Activated T-cell treated with anti-CD3 and anti-CD28 coated beads, Interleukin-2, amount 50 U/mL, for 72 hours (primary cell): ENCODE measurements at places on chromosomes 3 and 15. TPM values are rescaled to one million over a fixed set of nuclear protein-coding genes. Genes with fewer than 3 reads are reported as not detected.

DNA sequence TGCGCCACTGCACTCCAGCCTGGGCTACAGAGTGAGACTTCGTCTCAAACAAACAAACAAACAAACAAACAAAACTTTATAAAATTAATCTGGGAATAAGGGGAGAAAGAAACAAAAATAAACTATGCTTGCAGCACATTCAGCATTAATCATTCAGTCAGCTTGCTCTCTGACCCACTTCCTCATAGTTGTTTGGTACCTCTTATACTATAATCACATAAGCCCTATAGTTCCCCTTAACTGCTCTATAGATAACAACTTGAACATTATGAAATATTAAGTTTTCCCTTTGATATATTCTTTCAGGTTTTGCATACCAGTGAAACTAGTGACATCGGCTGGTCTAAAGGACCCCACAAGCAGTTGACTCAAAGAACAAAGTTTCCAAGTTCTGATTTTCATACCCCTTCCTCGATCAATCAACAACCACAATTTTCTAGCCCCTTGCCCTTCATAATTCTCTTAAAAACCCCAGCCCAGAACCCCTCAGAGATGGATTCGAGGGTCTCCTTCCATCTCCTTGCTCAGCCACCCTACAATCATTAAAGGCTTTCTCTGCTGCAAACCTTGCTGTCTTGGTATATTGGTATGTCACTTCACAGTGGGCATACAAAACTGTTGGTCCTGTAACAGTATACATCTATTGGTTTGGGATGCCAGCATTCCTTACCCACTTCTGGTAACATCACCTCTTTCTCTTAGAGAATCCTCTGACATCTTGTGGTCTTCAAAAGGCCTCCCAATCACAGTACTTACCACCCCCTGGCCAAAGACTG is 26.4 kb downstream of the BCL2L10 start:
- H3K4me1 ChIP-seq, result peaks cover 18% of the 10 kb centered on the region
- H3K27me3 ChIP-seq, result no peaks in the 10 kb centered on the region
- H3K4me3 ChIP-seq, result no peak overlapping the region
- H3K27ac ChIP-seq, result no peak overlapping the region
- peaks cover 11% of the 10 kb centered on the region for H3K36me3 ChIP-seq
- DNase-seq, result no peak

GRCh38 chr3:85592256-85592655 is 633.5 kb downstream of the CADM2 start:
- no peaks in the 10 kb centered on the region for H3K4me1 ChIP-seq
- no peak overlapping the region for H3K27ac ChIP-seq
- no peak overlapping the region for H3K4me3 ChIP-seq
- H3K36me3 ChIP-seq, result no peaks in the 10 kb centered on the region

DNA sequence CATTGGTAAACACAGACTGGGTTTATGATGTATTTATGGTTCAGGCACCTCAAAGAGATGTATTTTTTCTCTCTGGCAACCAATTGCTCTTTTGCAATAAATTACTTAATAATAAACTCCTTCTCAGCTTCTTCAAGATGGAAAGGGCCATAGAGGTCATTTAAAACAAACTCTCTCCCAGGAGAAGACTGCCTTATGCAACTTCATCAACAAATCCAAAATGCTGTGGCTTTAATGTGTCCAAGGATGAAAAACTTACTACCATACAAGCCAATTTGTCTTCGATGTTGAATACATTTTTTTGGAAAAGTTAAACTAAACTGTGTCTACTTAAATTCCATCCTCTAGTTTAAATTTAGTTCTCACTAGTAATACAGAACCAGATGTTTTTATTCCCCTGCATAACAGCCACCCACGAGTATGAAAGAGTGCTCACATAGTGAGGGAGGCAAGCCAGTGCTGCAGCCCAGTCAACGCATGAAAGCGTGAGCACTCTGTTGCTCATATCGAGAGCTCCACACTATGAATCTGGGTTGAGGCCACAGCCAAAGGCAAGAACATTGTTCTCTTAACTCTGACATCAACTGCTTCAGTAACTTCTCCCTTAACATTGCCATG is 761.3 kb upstream of the GRM7 start:
- H3K4me1 ChIP-seq, result no peaks in the 10 kb centered on the region
- H3K36me3 ChIP-seq, result no peaks in the 10 kb centered on the region
- H3K27ac ChIP-seq, result no peak overlapping the region

- H3K36me3 ChIP-seq, result no peaks in the 10 kb centered on the region
- H3K27me3 ChIP-seq, result no peaks in the 10 kb centered on the region
- DNase-seq, result no peak
- no peak overlapping the region for H3K4me3 ChIP-seq
Measured at GRCh38 chr3:71813704-71814103, 28.8 kb upstream of the PROK2 start.

DNA sequence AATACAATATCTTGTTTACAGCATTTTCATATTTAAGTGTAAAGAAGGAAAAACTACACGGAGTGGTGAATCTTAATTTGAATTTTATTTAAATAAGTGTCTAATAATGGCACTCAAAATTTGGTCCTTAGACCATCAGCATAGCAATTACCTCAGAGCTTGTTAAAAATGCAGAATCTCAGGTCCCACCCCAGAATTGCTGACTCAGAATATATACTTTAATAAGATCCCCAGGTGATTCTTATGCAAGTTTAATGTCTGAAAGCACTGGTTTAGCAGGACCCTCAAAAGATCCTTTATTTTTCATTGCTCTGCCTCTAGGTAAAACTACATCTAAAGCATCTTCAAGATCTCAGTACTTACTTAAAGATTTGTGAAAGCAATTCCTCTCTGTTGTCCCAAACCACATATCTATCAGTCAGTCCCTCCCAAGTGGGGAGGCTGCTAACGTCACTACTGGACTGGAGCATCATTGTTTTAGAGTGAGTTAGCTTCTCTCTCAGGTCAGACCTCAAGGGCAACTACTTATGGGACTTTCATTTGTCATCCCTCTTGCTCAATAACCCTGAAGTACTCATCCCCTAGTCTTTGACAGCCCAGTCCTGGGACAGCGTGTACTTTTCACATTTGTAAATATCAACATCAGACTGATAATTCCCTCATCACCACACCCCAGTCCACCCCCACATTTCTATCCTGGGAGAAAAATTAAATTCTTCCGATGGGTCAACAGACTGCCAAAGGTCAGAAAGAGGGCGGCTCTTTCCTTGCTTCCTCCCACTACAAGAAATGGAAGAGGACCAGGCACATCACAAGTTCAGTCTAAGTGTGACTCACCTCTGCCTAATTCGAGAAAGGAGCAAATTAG is 76.7 kb downstream of the CBLB start:
- peak overlapping the region; percentile 41 for H3K4me3 ChIP-seq
- no peak for DNase-seq
- H3K4me1 ChIP-seq, result peaks cover 75% of the 10 kb centered on the region
- no peaks in the 10 kb centered on the region for H3K27me3 ChIP-seq
- H3K27ac ChIP-seq, result peak overlapping the region; percentile 77
- peaks cover 39% of the 10 kb centered on the region for H3K36me3 ChIP-seq

The FBLN2 gene
- total RNA-seq, result 0.49 TPM

DNA sequence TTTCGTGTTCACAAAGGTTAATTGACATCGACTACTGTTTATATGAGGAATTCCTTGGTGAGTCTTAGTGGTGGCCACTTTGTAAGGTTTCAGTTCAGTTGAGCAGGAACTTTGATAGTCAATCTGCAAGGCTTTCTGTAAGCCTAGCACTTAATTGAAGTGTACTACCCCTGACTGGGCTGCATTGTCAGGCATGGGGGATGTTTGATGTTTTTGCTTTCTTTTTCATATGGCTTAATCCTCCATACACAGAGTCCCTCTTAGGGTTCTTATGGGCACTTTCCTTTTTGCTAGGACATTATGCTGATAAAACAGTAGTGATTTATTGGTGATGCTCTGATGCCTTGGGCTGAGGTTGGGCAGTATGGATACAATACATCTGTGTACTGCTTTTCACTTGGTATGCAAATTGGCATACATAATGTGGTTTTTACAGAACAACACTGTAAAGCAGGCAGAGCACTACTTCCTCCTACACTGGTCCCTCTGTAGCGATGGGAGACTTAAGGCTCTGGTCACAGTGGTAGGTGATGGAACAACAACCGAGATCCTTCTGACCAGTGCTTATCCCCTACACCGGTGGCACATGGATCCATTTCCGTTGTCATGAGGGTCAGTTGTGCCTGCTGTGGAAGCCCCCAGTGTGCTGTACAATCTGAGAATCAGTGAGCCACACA is 261.0 kb downstream of the MFSD1 start:
- no peak for DNase-seq
- H3K4me1 ChIP-seq, result no peaks in the 10 kb centered on the region
- no peaks in the 10 kb centered on the region for H3K27me3 ChIP-seq
- peaks cover 1% of the 10 kb centered on the region for H3K36me3 ChIP-seq
- no peak overlapping the region for H3K4me3 ChIP-seq

The SNX22 gene
- total RNA-seq, result 0.74 TPM

The CACNA1D gene
- 1.9 TPM for total RNA-seq

GRCh38 chr3:187963677-187964385 is 190.1 kb upstream of the LPP start:
- peaks cover 17% of the 10 kb centered on the region for H3K27me3 ChIP-seq
- H3K4me3 ChIP-seq, result no peak overlapping the region
- no peaks in the 10 kb centered on the region for H3K36me3 ChIP-seq
- no peak overlapping the region for H3K27ac ChIP-seq
- no peak for DNase-seq

- DNase-seq, result no peak
- no peaks in the 10 kb centered on the region for H3K36me3 ChIP-seq
- no peak overlapping the region for H3K4me3 ChIP-seq
- no peaks in the 10 kb centered on the region for H3K27me3 ChIP-seq
- no peak overlapping the region for H3K27ac ChIP-seq
Measured at GRCh38 chr3:60146121-60146520, 1096.3 kb upstream of the CFAP20DC start.

- no peak overlapping the region for H3K4me3 ChIP-seq
- H3K27ac ChIP-seq, result no peak overlapping the region
- no peaks in the 10 kb centered on the region for H3K4me1 ChIP-seq
- DNase-seq, result no peak
Measured at GRCh38 chr3:135197246-135197645, 402.2 kb downstream of the EPHB1 start.

GRCh38 chr3:166123088-166123487 is 285.9 kb upstream of the BCHE start:
- no peak overlapping the region for H3K4me3 ChIP-seq
- no peaks in the 10 kb centered on the region for H3K27me3 ChIP-seq
- H3K36me3 ChIP-seq, result no peaks in the 10 kb centered on the region
- H3K4me1 ChIP-seq, result no peaks in the 10 kb centered on the region

The TM4SF18 gene
- not detected for total RNA-seq

GRCh38 chr15:90126022-90126421 is 23.8 kb upstream of the IDH2 start:
- H3K4me3 ChIP-seq, result no peak overlapping the region
- no peak for DNase-seq
- H3K27me3 ChIP-seq, result no peaks in the 10 kb centered on the region
- H3K36me3 ChIP-seq, result no peaks in the 10 kb centered on the region
- H3K27ac ChIP-seq, result no peak overlapping the region
- no peaks in the 10 kb centered on the region for H3K4me1 ChIP-seq

DNA sequence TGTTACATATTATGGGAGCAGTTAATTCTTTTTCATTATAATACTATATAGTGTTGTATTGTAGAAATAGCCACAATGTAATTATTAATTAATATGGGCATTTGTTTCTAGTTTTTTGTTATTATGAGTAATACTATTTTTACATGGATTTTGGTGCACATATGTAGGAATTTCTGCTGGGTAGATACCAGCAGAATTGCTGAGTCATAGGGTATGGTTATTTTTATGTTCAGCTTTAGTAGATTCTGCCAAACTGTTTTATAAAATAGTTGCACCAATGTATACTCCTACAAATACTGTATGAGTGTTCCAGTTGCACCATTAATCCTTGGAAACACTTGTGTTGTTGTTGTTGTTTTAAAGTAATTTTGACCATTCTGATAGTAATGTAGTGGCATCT is 91.5 kb downstream of the SH3GL3 start:
- no peaks in the 10 kb centered on the region for H3K36me3 ChIP-seq
- peaks cover 7% of the 10 kb centered on the region for H3K27me3 ChIP-seq
- DNase-seq, result no peak
- H3K27ac ChIP-seq, result no peak overlapping the region

The SLC12A8 gene
- total RNA-seq, result 0.53 TPM

The GCNT3 gene
- total RNA-seq, result not detected

DNA sequence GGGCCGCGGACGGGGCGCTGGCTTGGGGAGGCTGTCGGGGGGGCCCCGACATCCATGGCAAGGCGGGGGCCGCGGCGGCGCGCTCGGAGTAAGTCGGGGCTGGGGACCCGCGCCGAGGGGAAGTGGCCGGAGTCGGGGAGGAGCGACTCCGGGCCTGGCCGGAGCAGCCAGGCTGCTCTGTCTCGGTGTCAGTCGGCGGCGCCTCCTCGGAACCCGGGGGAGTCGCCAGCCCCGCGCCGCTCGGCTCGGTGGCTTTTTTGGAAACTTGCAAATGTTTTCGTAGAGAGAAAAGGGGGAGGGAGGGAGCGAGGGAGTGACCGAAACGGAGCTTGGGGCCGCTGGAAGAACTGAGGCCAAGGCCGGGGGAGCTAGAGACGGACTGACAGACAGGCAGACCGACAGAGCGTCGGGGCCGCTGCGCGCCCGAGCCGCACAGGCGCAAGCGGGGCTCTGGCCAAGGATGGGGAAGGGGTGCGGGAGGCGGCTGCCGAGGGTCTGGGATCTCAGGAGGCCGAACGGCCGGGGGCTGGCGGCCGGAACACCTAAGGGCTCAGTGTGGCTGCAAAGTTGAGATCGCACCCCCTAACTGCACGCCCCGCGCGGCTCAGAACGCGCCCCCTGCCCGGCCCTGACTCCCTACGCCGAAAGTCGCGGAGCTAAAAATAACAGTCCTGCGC is 5.0 kb downstream of the PTH1R start:
- H3K27ac ChIP-seq, result no peak overlapping the region
- H3K4me3 ChIP-seq, result peak overlapping the region; percentile 78
- peaks cover 52% of the 10 kb centered on the region for H3K27me3 ChIP-seq
- DNase-seq, result peak; percentile 15

GRCh38 chr3:196274585-196274984 is 12.9 kb downstream of the PCYT1A start:
- H3K27ac ChIP-seq, result peak overlapping the region; percentile 97
- DNase-seq, result peak; percentile 79
- no peaks in the 10 kb centered on the region for H3K27me3 ChIP-seq

DNA sequence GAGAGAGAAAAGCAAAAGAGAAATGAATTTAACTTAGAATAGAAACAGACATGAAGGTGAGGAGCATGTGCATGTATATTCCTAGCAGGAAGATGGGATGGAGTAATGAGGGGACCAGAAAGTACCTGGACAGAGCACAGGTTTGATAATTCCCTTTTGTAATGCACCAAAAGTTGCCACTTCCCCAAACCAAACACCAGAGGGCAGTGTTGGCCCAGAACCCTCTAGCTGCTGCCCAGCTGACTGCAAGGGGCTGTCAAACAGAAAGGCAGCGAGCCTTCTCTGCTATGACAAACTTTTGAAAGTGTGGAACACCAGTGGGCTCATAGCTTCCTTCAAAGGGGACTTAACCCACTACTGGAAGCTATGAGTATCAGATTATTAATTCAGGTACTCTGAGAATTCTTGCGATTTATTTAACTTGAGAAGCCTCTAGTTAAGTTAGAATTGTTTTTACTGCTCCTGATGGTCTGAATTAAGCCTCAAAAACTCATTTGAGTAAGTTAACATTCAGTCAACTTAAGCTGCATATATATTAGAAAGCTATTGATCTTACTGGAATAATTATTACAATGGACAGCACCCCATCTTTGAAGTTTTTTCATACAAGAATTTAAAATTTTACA is 234.9 kb downstream of the NEK10 start:
- no peaks in the 10 kb centered on the region for H3K27me3 ChIP-seq
- DNase-seq, result peak; percentile 55
- H3K4me1 ChIP-seq, result no peaks in the 10 kb centered on the region
- no peak overlapping the region for H3K27ac ChIP-seq
- H3K36me3 ChIP-seq, result no peaks in the 10 kb centered on the region
